B cell (primary cell): ENCODE measurements at places on chromosomes 3 and 15. TPM values are rescaled to one million over a fixed set of nuclear protein-coding genes. Genes with fewer than 3 reads are reported as not detected.

AP3S2 gene
- total RNA-seq: 32.3 and 43.1 TPM in 2 replicates

KCNMB3 gene
- 5.7 and 6.1 TPM in 2 replicates for total RNA-seq

SAMMSON gene
- not detected in 2 replicates for total RNA-seq

FRMD5 gene
- not detected in 2 replicates for total RNA-seq

SCAANT1 gene
- total RNA-seq: 1.7 TPM in 1 of 2 replicates, not detected in the other

SLC12A6 gene
- total RNA-seq: 141 and 156 TPM in 2 replicates

CEP152 gene
- 18.0 and 18.1 TPM in 2 replicates for total RNA-seq

ABHD5 gene
- 11.0 and 12.1 TPM in 2 replicates for total RNA-seq

AEN gene
- total RNA-seq: 18.5 and 24.0 TPM in 2 replicates

ARHGAP31 gene
- total RNA-seq: 7.8 and 8.3 TPM in 2 replicates

RETNLB gene
- not detected in 2 replicates for total RNA-seq

CACNA1D gene
- 0.07 TPM in 1 of 2 replicates, not detected in the other for total RNA-seq

RARRES1 gene
- total RNA-seq: not detected in 2 replicates

PAQR5 gene
- not detected in 2 replicates for total RNA-seq

SLC51A gene
- not detected in 2 replicates for total RNA-seq

RASGRF1 gene
- total RNA-seq: 9.4 and 10.1 TPM in 2 replicates

DPP8 gene
- 65.2 and 73.7 TPM in 2 replicates for total RNA-seq

CD200R1 gene
- total RNA-seq: 3.6 and 4.4 TPM in 2 replicates

GOLGA8B gene
- total RNA-seq: 75.5 and 77.1 TPM in 2 replicates

RFTN1 gene
- 151 and 156 TPM in 2 replicates for total RNA-seq

CAPN3 gene
- 41.7 and 44.2 TPM in 2 replicates for total RNA-seq
